ENCODE measurements at places on chromosomes 12 and 14. TPM values are rescaled to one million over a fixed set of nuclear protein-coding genes. Genes with fewer than 3 reads are reported as not detected.

Gene TAS2R9
- total RNA-seq: not detected

Gene GOLT1B
- 22.0 TPM for total RNA-seq

- DNase-seq: no peak
Observed at GRCh38 chr12:76240281-76240680, 107.9 kb downstream of the BBS10 start.

DNA sequence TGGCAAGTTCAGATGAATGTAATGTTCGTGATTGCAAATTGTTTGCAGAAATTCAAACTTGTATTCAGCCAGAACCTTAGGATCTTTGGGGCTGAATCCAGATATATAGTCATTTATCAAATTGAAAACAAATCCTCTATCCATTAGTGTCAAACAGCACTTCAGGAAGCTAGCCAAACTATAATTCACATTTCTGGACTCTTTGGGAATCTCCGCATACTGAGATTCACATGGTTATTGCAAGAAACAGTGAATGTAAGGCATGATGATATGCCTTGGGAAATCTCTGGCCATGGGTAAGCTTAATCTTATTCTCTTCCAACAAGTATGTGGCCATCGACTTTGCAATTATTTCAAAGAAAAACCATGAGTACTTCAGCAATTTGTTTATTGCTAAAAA is 98.5 kb downstream of the KLHL28 start:
- DNase-seq: no peak

DNA sequence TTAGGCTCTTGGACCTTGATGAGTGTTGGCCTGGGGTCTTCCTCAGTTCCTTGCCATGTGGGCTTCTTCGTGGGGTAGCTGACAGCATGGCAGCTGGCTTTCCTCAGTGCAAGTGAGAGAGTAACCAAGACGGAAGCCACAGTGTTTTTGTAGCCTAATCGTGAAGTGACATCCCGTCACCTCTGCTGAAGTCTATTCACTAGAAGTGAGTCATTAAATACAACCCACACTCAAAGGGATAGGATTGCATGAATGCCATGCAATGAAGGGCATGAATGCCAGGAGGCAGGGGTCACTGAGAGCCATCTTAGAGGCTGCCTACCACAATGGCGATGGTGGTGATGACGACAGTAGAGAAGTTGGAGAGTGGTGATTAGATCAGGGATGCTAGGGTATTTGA is 13.5 kb upstream of the ASIC1 start:
- no peak for DNase-seq

- DNase-seq: no peak
Observed at GRCh38 chr14:103126873-103127304, 3.6 kb downstream of the TNFAIP2 start.

GRCh38 chr14:94138251-94138650 is 8.8 kb upstream of the IFI27L2 start:
- DNase-seq: no peak

- DNase-seq: no peak
Observed at GRCh38 chr12:94561943-94562411, 88.4 kb downstream of the TMCC3 start.
